ENCODE measurements at places on chromosomes 3 and 15.

GRCh38 chr3:62818347-62818746 is 56.9 kb downstream of the CADPS start:
- no peak for DNase-seq

GRCh38 chr3:52281981-52282801 is 3.7 kb upstream of the WDR82 start:
- no peak for DNase-seq

GRCh38 chr3:73773233-73773632 is 148.5 kb upstream of the PDZRN3 start:
- no peak for DNase-seq

DNA sequence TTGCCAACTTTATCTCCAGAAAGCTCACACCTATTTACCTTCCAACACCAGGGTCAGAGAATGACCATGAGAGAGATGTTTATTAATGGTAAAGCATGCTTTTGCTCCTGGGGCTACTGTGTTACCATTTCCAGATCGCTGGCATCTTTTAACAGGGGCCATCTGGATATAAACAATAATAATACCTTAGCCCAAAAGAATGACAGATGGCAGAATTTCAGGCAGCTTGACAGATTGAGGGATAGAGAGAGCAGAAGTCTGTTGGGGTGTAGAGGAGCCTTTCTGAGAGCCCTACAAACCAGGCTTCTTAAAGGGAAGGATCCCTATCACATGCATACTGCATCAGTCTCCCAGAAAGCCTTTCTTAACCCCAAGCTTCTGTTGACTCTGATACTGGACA is 17.7 kb downstream of the RBP1 start:
- no peak for DNase-seq

- DNase-seq = no peak
Observed at GRCh38 chr3:98954791-98955604, 53.5 kb upstream of the DCBLD2 start.

- no peak for DNase-seq
Observed at GRCh38 chr3:179265092-179265491, 14.2 kb upstream of the KCNMB3 start.

GRCh38 chr3:126067959-126068358 is 16.0 kb downstream of the SLC41A3 start:
- no peak for DNase-seq

DNA sequence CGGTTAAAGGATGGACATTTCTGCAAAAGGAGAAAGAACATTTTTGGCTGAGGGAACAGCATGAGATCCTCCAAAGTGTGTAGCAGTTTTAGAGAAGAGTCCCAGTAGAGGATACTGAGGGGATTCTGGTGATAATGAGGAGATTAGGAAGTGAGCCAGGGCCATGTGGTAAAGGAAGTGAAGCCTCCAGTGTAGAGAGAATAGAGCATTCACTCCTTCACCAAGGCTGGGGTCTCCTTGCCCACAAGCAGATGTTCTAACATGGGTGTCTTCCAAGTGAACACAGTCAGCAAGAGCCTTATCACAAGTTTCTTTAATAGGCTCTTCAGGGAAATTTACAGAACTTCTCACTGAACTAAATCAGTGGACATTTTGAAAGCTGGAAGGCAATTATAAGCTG is 173.7 kb downstream of the SSR3 start:
- no peak for DNase-seq

DNA sequence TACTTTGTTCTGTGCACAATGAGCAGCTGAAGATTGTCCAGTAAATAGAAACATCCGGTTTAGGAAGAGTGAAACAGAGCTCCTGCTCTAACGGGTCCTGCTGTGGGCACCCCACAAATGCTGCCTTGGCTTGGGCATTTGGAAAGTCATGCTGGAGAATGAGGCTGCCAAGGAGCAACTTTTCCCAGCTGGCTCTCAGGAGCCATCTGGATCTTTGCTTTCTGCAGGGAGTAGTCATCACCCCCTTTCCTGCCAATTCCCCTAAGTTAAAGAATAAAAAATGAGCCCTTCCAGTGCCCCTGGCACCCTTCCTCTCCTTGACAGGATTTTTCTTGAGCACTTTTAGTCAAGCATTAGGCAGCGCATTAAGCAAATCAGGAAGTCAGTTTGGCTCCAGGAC is 90.0 kb downstream of the FAM43A start:
- no peak for DNase-seq

- no peak for DNase-seq
Observed at GRCh38 chr15:25092661-25093060, 137.9 kb downstream of the SNRPN start.

GRCh38 chr3:44929782-44930181 is 46.2 kb downstream of the ZDHHC3 start:
- no peak for DNase-seq

DNA sequence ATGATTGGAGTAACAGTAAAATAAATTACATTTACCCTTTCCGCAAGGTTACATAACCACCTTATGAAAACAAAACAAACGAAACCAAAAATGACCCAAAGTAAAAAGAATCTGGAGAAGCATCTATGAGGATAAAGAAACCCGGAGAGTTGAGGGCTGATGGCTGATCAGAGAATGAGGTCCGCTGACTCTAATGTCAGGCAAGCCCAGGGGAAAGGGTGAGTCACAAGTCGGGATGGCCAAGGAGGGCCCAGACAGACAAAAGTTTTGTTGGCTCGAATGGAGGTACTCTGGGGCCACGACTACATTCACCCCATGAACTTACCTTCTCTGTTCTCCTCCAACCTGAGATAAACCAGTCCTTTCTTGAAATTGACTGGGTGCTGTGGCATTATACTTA is 95.7 kb downstream of the RORA start:
- DNase-seq = no peak

DNA sequence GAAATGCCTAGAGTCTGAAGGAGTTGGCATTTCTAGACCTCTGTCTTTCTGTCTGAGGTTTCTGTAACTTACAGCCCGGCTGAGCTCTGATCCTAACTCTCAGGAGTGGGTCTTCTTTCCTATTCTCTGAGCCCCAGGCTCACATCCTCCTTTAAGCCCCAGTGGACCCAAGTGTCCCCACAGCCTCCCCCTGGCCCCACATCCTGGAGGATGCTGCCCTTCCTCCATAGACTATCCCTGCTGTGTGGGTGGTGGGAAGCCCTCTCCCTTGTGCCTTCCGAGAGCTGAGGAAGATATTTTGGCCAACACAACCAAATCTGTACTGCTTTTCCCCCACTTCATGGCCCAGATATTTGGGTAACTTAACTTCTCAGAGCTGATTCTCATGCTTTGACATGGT is 151.3 kb downstream of the LRTM1 start:
- no peak for DNase-seq

GRCh38 chr3:24725514-24726255 is 231.0 kb upstream of the THRB start:
- no peak for DNase-seq

GRCh38 chr15:81023483-81024264 is 23.0 kb downstream of the TLNRD1 start:
- DNase-seq = no peak

GRCh38 chr3:116281313-116282143 is 163.8 kb downstream of the LSAMP start:
- DNase-seq = no peak

DNA sequence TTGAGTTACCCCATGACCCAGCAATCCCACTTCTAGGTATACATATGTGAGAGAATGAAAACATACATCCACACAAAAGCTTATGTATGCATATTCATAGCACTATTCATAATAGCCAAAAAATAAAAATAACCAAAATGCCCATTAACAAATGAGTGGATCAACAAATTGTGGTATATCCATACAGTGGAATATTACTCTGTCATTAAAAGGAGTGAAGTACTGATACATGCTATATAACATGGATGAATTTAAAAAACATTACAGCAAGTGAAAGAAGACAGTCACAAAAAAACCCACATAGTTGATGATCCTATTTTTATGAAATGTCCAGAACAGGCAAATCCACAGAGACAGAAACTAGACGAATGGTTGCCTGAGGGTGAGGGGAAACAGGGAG is 5.2 kb downstream of the C3orf20 start:
- DNase-seq = no peak

GRCh38 chr3:78868570-78868969 is 899.2 kb downstream of the ROBO1 start:
- no peak for DNase-seq

- no peak for DNase-seq
Observed at GRCh38 chr15:101105059-101105891, 146.6 kb downstream of the CHSY1 start.

- no peak for DNase-seq
Observed at GRCh38 chr3:70247955-70248354, 64.5 kb downstream of the MDFIC2 start.

DNA sequence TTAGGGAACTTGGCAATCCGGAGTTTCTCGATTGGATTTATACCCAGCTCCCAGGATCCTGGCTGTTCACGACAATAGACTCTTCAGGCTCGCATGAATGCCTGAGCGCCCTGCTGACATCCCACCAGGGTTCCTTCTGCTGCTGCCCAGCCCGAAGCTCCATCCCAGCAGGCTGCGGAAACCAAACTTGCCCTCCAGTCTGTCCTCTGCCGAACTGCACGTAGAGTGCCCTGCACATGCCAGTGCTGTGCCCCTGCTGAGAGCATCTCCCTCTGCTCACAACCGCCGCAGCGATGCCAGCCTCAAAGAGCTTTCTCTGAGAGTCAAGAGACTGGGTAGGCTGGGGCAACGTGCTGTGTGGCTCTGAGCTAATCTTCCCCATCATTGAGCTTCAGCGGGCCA is 6.9 kb downstream of the ADAMTS7 start:
- no peak for DNase-seq

- DNase-seq = no peak
Observed at GRCh38 chr3:197700095-197700494, 36.6 kb downstream of the RUBCN start.

GRCh38 chr3:53949541-53949940 is 57.9 kb upstream of the SELENOK start:
- no peak for DNase-seq

DNA sequence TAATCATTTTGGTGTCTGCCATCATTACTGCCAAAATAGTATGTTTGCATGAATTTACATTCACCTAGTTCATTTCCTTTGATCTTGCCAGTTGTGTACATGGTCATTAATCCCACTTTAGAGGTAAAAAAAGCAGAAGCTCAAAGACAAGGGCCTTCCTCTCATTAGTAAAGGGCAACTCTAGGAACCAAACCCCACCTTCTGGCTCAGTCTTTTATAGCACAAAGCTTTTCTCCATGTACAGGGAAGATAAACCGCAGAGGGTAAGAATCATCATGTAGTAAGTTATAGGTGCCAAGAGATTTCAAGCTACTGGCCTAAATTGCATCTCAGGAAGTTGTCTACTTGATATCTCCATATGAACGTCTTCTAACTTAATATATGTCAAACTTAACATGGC is 19.3 kb upstream of the SPG21 start:
- DNase-seq = no peak

- no peak for DNase-seq
Observed at GRCh38 chr15:62823561-62823960, 219.0 kb upstream of the TPM1 start.

DNA sequence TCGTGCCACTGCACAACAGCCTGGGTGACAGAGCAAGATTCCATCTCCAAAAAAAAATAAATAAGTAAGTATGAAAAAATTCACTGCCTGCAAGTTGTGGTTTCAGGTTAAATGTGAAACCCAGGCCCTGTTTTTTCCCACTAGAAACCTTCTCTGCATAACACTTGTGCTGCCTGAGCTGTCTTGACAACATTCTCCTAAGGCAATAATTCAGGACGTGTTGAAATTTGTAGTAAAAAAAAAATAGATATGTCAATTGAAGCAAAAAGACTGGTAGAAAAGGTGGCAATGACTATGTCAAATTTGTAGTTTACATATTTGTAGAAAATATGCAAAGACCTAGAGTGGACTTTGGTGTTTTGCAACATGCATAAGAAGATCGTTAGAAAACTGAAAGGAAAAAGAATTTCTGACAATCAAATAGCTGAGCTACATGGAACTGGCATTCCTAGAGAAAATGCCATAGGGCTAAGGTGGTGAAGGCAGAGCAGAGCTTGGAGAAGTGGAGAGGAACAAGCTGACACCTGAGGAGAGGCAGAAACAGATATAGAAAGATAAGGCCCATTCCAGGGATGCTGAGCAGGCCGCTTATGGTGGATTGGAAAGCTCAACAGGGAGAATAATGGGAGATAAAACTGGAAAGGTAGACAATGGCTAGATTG is 150.2 kb downstream of the PLCH1 start:
- no peak for DNase-seq

- DNase-seq = peak; percentile 76
Observed at GRCh38 chr3:111895071-111895470, 36.0 kb downstream of the PHLDB2 start.

GRCh38 chr15:97234851-97235610 is 725.5 kb upstream of the ARRDC4 start:
- DNase-seq = peak; percentile 80

GRCh38 chr15:67849538-67849937 is 9.7 kb upstream of the RNU6-1 start:
- DNase-seq = no peak

DNA sequence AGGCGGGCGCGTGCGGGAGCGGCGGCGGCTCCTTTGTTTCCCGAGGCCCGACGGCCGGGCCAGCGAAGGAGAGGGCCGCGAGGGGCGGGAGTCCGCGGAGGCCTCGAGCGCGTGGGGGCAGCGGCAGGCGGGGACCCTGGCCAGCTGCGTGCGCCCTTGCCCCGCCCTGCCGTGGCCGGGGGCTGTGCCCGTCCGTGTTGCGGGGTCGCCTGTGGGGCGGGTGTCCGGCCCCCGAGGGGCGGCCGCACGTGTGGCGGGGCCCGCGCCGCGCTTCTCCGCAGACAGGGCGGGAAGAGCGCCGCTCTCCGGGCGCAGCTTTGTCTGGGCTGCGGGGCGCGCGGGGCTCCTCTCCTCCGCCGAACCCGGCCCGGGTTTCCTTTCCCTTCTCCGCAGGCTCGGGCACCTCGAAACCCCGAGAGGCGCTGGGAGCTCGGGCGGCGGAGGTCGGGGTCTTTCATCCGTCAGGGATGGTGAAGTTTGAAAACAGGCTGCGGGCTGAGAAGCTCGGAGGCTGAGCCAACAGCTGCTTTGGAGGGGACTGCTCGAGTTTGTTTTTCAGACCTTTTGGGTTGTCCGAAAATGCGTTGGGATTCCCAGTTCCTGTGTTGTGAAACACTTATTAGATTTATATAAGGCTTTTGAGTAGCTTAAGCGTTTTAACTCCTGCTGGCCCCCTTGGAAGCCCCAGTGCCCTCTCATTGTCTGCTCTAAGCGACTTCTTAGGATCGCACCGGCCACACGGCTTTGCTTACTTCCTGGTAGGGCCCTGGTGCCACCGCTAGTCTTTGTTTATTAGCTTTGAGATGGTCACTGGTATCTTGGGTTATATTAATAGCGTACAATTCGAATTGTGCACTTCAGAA is 817 bp downstream of the USP3 start:
- no peak for DNase-seq

DNA sequence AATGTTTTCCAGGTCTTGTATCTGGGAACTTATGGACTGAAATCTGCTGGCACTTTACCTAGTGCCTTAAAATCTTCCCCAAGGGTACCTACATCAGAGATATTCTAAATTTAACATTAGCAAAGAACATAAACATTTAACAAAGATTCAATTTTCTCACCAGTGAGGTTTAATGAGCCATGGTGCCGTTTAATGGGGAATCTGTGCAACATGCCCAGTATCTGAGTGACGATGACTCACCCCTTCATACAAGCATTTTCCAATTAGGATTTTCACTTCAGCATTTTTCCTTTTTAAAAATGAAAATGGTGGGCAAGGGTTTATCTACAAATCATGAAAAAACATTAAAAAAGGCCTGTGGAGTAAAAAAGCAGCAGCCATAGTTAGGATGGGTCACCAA is 189.4 kb downstream of the SLC9A9 start:
- peak; percentile 20 for DNase-seq

- DNase-seq = no peak
Observed at GRCh38 chr15:92005154-92005553, 151.6 kb downstream of the SLCO3A1 start.

- DNase-seq = peak; percentile 16
Observed at GRCh38 chr3:123941121-123941520, 19.9 kb downstream of the CCDC14 start.

Measured in COLO829 (cell line).